Osteoblast (primary cell): ENCODE measurements at places on chromosomes 11 and 22. TPM values are rescaled to one million over a fixed set of nuclear protein-coding genes. Genes with fewer than 3 reads are reported as not detected.
A peak's percentile ranks its signal among the peaks of the same experiment; 100 is the strongest.

PNPLA3 gene
- total RNA-seq, result 8.3 and 14.1 TPM in 2 replicates

C11orf86 gene
- not detected in 2 replicates for total RNA-seq

- DNase-seq, result no peak
Measured at GRCh38 chr11:23764286-23764685, 732.6 kb upstream of the LUZP2 start.

DNA sequence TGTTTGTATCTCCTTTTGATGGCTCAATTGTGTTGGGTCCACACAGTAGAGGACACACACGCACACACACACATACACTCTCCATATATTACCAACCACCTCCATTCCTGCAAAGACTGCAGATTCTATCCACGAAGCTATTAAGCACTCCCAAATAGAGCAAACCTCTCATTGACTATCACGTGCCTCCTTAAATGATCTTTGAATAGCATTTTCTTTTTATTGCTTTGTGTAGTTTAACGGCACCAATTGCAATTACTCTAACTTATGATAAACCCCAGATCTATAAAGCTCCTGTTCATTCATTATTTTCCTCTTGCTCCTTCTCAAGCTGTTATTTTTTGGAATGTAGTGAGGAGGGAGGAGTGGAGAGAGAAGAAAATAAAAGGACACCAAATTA, 204.7 kb downstream of the ST3GAL4 start:
- DNase-seq, result no peak

- DNase-seq, result peak; percentile 86
Measured at GRCh38 chr11:101583251-101584128, at the start of gene TRPC6. Gene TRPC6 (minus strand): TSS chr11:101584007. CDS start chr11:101583503, 504 bp downstream.

DNA sequence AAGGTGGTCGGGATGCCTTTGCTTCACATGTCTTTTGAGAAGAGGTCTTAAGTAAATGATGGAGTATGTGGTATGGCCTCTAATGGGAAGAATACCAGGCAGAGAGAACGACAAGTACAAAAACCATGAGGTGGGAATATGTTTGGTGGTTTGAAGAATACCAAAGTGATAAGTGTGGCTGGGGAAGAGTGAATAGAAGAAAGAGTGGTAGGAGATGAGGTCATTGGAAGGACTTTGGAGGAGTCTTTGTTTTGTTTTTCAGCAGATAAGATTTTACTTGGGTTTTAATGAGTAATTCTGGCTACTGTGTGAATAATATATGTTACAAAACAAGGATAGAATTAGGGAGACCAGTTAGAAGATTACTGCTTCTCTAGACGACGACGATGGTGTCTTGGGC, 515.4 kb downstream of the RAB38 start:
- DNase-seq, result no peak

SLC22A9 gene
- total RNA-seq, result not detected in 2 replicates

DNA sequence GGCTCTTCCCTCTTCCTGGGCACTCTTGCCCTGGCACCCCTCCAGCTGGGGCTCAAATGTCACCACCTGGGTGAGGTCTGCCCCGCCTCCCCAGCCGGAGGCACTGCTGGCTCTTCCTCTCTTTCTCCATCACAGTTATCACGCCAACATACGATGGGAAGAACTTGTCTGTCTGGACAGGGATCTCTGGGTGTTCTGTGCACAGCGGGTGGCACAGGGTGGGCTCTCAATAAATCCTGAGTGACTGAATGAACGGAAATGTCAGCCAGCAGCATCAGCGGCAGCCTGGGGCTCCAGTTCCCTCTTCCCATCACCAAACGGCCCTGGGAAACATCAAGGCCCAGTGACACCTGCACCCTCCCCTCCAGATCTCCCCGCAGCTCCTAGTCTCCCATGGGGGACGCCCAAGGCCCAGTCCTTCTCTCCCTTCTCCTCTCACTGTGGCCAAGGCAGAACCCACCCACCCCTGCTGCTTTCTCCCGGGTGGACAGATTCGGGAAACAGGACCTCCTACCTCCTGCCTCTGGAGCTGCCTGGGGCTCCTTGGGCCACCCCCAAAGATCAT, 440 bp upstream of the SLC25A45 start:
- peak; percentile 58 for DNase-seq

PACSIN3 gene
- total RNA-seq, result 11.2 and 12.7 TPM in 2 replicates

DNA sequence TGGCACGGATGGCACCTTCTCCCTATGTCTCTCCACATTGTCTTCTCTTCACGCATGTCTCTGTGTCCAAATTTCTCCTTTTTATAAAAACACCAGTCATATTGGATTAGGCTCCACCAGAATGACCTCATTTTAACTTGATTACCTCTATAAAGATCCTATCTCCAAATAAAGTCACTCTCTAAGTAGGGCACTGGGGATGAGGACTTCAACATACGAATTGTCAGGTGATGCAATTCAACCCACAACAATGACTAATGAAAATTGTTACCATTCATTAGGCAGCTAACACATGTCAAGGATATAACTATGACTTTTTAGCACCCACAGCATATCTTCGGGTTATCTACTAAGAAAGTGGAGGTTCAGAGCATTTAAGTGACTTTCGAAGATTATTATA, 55.5 kb upstream of the USP47 start:
- DNase-seq, result no peak

BRSK2 gene
- 0.36 TPM in 1 of 2 replicates, not detected in the other for total RNA-seq

- DNase-seq, result no peak
Measured at GRCh38 chr11:11728386-11728785, 106.6 kb upstream of the GALNT18 start.

ANO5 gene
- 0.59 and 1.1 TPM in 2 replicates for total RNA-seq

GRCh38 chr11:12799334-12799835, 125.2 kb downstream of the TEAD1 start:
- DNase-seq, result no peak

SULT4A1 gene
- under 0.01 TPM in 1 of 2 replicates, not detected in the other for total RNA-seq

GRCh38 chr11:63032457-63032856, 16.8 kb upstream of the SLC22A8 start:
- DNase-seq, result no peak

ZBTB16 gene
- total RNA-seq, result under 0.01 TPM in 1 of 2 replicates, not detected in the other

DNA sequence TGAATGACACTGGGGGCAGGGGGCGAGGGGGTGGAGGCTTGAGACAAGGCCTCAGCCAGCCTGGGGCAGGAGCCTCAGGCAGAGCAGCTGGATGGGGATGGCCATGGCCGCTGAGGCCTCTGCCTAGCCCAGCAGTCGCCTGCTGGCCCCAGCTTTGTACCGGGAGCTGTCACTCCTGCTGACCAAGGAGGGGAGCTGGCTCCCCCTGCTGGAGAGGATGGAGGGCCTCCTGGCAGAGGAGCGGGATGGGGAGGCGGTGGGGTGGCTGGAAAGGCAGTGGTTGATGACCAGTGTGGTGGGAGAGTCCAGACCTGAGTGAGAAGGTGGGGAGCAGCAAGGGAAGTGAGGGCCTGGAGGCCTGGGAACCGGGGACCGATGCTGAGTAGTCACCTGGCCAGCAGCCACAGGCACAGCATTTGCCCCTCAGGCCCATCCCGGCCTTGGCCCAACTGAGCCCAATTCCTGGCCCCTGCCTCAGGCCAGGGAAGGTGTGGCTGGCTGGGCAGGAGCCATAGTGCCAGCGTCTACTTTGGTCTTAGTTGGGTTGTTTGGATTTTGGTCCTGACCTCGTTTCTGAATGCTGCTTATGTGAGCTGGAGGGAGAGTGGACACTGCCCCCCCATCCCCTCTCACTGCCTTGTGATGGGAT, 6.0 kb upstream of the SUSD2 start:
- peak; percentile 100 for DNase-seq

DNA sequence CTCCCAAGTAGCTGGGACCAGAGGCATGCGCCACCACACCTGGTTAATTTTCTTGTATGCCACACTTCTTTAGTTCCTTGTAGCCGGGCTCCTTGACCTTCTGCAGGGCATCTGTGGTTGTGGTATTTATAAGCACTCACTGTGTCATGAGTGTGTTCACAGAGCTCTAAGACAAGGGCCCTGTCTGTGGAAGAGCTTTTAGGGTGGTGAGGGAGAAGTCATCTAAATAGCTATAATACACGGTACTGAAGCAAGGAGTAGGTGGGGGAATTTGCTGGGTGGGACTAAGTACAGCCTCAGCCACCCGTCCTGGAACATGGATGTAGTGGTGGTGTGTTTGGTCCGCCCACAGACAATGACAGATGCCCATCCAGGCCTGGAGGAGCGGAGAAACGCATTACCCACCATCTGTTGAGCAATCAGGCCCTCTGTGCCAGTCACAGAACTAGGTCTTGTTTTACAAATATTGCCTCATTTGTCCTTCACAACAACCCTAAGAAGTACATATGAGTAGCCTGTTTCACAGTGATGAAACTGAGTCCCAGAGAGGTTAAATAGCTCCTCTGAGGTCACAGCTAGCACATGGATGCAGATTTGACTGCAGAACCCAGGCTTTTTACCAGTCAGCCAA, 10.1 kb downstream of the ACO2 start:
- DNase-seq, result peak; percentile 75

OR8D4 gene
- under 0.01 TPM in 2 replicates for total RNA-seq

POU2AF3 gene
- total RNA-seq, result 0.36 TPM in 1 of 2 replicates, not detected in the other
